ENCODE measurements at places on chromosomes 6 and 20. TPM values are rescaled to one million over a fixed set of nuclear protein-coding genes. Genes with fewer than 3 reads are reported as not detected.
A peak's percentile ranks its signal among the peaks of the same experiment; 100 is the strongest.

- peak; percentile 44 for DNase-seq
Observed at GRCh38 chr20:57582432-57583288, 21.8 kb downstream of the PCK1 start.

Gene DDX39B
- 318 TPM for total RNA-seq

Gene ME1
- total RNA-seq, result 2.9 TPM

GRCh38 chr6:117448732-117449485, 23.2 kb upstream of the ROS1 start:
- DNase-seq, result no peak

Gene C6orf163
- 4.9 TPM for total RNA-seq

Gene XKR7
- total RNA-seq, result 9.8 TPM
